NCI-H1048 (cell line): ENCODE measurements at places on chromosomes 5 and 9.

GRCh38 chr9:128091144-128091543, 23.1 kb downstream of the SLC25A25 start:
- no peak for DNase-seq

DNA sequence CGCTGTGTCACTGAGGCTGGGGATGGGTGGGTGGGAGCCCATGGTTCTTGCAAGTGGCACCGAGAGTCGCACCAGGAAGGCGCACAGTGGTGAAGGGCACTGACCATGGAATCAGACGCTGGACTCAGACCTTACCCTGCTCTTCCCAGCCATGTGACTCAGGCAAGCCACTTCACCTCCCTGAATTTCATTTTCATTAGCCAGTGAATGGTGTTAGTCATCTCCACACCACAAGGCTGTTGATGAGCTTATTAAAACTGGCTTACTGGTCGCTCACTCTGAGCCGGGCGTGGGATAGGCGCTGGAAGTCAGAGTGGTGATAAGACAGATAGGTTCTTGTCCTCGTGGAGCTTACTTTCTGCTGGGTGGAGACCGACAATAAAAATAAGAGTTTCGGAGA, 25.1 kb downstream of the FGF18 start:
- no peak for DNase-seq

DNA sequence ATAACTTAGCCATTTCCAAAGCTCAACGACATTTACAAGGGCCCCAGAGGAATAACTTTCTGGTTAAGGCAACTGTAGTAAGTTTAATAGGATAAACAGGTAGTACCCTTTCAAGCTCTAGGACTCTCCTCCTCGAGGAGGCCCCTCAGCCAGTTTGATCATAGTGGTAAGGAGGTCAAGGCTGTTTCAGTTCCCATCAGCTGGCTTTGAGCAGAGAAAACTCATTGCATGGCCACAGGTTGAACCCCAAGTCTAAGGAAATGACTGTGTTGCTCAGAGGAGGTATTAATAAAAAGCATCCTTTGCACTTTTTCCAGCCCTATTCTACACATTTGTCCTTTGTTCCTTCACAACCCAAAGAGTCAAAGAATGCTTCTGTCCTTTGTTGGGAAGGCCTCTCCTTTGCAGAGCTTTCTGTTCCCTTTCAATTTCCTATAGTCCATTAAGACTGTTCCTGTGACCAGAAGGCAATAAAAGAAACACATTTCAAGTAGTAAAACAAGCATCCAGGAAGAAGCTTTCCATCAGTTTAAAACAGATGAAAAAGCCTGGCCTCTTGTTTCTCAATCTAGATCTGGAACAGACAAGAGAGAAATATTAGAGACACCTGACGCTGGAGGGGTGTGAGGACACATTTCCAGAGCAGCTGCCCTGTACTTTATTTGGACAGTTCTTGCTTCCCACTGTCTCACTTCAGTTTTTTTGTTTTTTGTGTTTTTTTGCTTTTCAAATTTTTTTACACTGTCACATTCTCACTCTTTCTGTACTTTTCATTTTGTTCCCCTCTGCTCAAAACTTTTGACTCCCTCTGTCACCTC, 54.1 kb downstream of the PRRC1 start:
- no peak for DNase-seq

GRCh38 chr9:121861501-121862180, 210.2 kb downstream of the DAB2IP start:
- DNase-seq = no peak

GRCh38 chr5:11385251-11385900, 518.9 kb downstream of the CTNND2 start:
- DNase-seq = no peak

GRCh38 chr5:139552893-139553575, 8.1 kb upstream of the UBE2D2 start:
- no peak for DNase-seq

GRCh38 chr9:82526577-82526976, 536.4 kb downstream of the RASEF start:
- no peak for DNase-seq

- no peak for DNase-seq
These were observed 460 bp upstream of the ACO1 start for GRCh38 chr9:32384002-32384363.

DNA sequence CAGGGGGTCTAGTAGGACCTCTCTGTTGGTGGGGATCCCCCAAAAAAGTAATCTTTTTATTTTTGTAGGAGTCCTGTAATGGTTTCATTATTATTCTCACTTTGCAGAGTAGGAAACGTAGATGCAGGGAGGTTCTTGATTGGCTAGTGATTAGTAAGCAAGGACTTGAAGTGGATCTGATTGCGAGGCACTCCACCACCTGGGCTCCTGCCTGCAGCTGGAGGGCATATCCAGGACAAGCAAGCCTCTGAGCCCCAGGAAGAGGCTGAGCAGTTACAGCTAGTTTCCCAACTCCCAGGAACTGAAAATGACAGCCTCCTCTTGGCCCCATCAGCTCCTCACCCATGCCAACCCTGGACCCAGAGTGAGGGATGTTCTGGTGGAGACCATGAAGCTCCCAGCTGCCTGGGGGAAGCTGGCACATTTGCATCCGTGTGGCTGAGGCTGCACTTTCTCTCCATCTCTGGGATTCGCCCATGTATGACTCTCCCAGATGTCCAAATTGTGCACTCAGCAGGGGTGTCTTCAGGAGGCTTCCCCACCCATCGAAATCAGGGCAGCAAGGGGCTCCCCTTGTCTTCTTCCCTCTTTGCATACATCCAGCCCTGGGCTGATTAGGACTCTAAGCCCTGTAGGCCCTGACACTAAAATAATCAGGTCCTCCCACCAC, 10.2 kb downstream of the KCNIP1 start:
- no peak for DNase-seq

DNA sequence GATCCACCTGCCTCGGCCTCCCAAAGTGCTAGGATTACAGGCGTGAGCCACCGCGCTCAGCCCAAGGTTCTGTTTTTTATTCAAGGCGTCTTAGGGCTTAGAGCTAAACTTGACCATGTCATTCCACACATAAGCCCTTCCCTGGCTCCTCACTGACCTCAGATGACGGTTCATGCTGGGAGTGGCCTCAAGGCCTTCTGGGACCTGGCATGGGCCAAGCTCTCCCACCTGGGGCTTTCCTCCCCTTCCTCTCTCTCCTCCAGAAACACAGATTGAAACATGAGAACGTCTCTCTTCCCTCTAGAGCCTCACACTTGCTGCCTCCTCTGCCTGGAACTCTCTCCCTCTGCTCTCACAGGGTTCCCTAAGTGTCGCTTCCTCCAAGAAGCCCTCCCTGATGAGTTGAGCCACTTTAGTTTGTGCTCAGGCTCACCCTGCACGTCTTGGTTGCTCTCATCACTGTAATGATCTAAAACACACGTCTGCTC, 155.6 kb upstream of the IER5L start:
- DNase-seq = no peak

DNA sequence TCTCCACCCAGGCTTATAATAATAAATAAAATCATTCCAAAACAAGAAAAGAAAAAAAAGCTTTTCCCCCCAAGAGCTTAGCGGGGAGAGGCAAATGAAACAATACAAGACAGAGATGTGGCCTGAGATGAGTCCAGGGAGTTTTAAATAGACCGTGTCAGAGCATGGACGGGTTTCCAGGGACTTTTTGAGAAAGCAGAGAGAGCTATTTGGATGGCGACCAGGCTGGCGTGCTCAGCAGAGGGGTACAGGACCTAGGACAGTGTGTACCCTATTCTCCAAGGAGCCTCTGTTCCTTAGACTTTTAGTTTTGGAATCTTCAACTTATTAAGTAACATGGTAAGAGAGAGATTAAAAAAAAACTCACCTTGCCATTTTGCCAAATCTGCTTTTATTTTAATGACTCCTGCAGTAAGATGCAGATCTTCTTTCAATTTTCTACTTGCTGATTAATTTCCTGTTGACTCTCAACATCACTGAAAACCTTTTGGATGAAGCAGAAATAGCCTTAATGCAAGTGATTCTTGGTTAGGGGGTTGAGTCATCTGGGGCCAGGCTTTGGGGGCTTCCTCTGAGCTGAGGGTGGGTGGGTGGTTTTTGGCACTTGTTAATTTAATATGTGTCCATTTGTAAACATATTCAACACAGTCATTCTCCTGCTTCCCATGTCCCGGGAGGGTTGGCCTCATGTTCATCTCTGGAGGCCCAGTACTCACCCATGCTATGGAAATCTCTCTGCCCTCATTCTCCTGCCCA, 49.6 kb upstream of the OSMR start:
- no peak for DNase-seq

DNA sequence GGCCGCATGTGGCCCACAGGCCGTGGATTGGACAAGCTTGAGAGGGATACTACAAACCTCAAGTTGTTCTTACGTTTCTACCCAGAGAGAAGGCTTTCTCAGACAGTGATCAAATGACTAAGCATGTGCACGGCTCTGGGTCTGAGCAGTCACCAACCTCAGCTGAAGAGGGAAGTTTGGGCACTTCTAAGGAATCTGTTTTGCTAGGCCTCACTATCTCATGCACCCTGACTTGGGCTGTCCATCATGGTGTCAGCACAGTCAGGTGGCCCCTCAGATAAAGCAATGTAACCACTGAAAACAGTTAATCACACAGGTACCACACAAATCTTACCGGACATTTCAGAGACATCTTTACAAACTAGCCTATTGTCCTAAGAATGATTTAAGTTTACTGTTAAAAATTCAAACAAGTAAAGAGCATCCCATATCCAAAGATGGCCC, 24.6 kb downstream of the CSF2 start:
- no peak for DNase-seq

- no peak for DNase-seq
These were observed 218.7 kb downstream of the GLIS3 start for GRCh38 chr9:4080921-4081895.

GRCh38 chr5:112275671-112276070, 143.4 kb downstream of the EPB41L4A start:
- no peak for DNase-seq

DNA sequence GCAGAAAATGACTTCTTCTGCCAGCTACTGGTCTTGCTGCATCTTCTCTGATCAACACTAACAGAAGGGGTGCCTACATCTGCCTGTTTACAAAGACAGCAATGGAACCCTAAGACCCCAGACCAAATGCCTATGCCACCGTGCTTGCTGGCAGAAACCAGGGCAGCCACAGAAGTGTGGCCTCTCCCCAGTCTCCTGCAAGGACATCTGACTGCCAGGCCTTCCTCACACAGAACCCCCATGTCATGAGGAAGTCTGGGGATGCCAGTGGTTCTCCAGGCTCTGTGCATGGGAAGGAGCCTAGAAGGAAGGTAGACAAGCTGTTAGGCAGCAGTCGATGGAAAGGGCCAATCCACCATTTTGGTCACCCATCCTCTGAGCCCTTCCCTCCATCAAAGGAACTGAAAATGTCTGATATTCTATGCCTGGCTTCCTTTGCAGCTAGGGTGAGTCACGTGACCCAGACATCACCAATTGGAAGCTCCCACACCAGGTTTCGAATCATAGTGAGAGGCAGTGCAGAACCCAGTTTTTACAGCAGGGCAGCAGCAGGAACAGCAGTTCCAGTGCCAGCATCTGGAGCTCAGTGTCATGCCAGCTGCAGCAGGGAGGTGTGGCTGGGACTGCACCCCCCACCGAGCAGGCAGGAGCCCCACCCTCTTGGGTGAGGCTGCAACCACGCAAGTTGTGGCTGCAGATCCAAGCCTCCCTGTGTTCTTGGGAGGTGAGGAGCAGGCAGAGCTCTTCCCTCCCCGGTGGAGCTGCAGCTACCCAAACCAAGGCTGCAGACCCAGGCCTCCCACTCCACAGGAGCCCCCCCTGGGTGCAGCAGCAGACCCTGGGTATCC, 123.4 kb downstream of the OLFM1 start:
- no peak for DNase-seq

- no peak for DNase-seq
These were observed 63.0 kb downstream of the TTC39B start for GRCh38 chr9:15244001-15244441.
